ENCODE measurements at places on chromosomes 2 and 18.
A peak's percentile ranks its signal among the peaks of the same experiment; 100 is the strongest.

- no peak for DNase-seq
Measured at GRCh38 chr2:16395601-16396000, 270.0 kb downstream of the CYRIA start.

GRCh38 chr2:81549646-81550045, 1245.1 kb upstream of the LRRTM1 start:
- DNase-seq: no peak

DNA sequence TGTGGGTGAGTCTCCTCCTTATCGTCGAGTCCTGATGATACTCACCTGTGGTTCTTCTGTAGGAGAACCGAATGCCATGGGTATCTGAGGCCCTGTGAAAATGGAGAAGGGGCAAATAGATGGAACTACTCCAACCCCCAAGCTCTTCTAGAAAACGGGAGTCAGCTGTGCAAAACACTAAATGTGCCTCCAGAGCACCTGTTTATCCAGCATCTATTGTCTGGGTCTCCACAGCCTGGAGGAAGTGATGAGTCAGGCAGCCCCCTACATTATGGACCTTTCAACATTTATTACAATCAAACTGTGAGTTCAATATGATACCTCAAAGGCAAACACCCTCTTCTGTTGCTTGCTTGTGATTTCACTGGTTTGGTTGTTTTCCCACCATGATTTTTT, 9.8 kb upstream of the LRRFIP1 start:
- no peak for DNase-seq

GRCh38 chr2:28360058-28360717, 32.5 kb upstream of the FOSL2 start:
- DNase-seq: no peak

DNA sequence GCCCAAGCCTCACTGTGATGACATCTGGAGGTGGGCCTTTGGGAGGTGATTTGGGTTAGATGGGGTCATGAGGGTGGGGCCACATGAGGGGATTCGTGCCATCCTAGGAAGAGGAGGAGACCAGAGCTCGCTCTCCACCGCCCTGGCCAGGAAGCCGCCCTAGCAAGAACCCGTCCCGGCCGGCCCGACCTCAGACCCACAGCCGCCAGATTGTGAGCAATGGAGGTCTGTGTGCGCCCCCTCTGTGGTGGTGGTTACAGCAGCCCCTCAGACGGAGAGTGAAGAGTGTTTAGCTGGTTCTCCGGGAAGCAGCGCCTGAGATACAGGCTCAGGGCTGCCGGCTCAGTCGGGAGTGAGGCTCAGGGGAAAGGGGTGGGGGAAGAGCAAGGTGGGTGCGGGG, 83.3 kb downstream of the RTP5 start:
- no peak for DNase-seq

DNA sequence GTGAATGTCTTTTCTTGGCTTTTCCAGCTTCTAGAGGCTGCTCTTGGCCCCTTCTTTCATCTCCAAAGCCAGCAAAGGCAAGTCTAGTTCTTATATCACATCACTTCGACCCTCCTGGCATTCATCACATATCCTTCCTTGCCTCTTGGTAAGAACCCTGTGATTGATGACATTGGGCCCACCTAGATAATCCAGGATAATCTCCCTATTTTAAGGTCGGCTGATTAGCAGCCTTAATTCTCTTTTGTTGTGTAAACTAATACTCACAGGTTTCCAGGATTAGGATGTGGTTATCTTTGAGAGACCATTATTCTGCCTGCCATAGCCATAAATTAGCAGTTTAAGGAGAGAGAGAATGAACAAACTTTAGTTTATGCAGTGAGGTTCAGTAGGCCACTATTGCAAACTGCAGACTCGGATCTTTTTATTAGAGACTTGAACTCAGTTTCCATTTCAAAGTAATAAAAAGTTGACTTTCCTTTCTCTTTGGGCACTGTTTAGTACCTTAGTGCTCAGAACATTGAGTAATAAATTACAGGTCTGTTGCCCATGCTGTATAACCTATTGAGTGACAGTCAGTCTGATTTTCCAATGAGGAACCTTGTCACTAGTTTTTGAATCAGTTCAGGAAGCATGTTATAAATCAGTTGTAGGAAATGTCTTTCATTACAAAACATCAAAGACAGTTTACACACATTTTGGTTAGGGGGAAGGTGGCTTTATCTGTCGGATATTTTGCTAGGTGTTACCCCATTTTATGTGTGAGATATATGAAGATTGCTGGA, 4.5 kb downstream of the NDUFV2 start:
- DNase-seq: no peak

DNA sequence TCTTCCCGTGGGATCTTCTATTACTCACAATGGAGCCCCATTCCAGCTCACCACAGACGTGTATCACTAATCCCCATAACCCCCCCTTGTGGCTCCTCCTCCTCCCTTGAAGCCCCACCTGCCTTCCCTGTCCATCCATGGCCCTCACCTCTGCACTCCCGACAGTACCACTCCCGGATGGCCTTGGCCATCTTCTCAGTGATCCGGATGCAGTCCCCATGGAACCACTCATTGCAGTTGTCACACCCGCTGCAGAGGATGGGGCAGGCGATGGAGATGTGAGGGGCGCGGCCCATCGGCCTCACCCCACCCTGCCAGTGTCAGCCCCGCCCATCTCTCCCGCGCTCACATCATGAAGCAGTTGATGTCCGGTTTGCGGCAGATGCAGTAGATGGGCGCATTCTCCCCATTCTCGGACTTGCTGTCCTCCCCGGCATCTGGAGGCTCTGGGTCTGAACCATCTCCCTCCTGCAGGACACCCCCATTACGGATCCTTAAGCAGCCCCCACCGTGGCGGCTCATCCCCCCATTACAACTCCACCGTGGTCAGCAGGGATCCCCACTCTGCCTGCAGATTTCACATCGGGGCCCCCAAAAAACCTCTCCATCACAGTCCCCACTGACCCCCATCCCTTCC, 983 bp downstream of the CXXC1 start:
- DNase-seq: no peak

DNA sequence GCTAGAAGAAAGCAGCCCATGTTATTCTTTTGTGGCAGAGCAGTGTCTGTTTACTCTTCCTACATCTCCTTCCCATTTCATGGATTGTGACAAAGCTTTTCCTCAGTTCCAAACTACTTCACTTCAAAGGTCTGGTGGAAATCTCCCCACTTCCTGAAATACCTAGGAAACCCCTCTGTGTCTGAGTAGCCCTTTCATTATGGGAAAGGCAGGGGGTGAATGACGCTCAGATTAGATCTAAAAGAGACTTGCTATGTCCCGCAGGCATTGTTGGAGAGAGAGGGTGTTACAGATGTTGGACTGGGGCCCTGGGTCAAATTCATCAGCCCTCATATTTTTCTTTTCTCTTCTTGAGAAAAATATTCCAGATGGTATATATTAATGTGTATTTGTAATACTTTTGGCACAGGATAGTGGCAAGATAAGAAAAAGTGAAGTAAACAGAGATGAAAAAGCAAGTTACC, 675.0 kb downstream of the IRS1 start:
- no peak for DNase-seq

DNA sequence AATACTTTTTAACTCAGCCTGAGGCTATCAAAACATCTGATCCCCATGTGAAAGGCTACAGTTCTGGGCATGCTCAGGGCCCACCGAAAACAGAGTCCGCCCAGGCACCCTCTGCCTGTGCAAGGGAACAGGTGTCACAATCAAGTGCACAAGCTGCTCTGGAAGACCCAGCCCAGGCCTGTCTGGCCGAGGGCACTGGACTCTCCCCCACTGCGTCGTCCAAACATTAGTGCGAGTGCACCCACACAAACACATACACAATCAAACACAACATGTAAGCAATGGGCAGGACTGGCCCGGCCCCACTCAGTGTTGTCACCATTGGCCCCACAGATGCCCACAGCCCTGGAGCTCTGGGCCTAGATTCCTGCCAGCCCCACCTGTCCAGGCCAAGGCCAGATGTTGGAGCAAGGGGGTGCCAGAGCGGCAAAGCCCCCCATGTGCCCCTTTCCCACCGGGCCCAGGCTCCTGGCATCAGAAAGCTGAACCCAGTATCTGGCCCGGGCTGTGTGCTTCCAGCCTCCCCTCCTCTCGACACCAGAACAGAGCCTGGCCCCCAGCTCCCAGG, 617 bp upstream of the ALPG start:
- no peak for DNase-seq

GRCh38 chr2:57711991-57712390, 334.6 kb upstream of the VRK2 start:
- DNase-seq: peak; percentile 37

DNA sequence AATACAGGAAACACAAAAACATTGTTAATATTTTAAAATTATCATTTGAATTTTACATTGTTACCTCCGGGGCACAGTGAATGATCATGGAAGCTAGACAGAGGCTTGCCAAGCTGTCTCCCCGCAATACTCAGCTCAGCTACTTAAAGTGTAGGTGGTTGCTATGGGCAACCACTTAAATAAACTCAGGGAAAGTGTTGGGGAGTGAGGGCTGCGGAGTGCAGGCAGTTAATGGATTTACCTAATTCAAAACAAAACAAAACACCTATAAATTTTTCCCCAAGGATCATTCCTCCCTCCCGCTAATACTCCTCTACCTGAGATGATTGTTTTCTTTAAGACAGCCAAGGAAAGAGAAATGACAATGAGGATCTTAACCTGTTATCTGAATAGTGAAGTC, 349.5 kb downstream of the TGIF1 start:
- no peak for DNase-seq

DNA sequence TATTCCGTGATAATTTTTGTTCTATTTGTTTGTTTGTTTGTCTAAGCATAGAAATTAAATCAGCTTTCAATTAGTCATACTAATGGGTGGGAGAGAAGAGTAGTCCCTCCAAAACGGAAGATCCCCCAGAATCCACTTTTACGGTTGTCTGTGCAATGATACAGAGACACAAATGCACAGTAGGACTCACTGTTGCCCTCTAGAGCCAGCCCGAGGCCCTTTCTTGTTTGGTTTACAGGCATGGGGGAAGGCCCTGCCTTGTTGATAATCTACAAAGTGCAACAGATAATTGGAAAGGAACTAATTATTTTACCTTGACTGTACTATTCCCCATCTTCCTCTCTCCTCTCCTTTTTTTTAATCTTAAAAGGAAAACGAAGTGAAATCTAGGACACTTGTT, 121.1 kb downstream of the ACOXL start:
- no peak for DNase-seq

DNA sequence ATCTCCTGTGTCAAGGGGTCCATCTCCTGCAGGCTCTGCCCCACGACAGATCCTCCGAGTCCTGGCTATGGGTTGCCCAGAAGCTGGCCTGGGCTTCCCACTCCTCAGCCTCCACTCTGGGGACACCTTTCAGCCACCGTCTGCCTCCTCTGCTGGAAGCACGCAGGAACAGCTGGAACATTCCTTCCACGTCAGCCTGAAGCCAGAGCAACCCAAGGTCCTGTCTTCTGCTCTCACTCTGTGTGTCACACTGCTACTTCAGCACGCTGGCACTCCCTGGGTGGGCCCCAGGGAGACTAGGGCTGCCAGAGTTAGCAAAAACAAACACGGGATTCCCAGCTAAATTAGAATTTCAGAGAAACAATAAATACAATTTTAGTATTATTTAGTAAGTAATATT, 148.8 kb downstream of the HRH4 start:
- no peak for DNase-seq

GRCh38 chr2:118986738-118987137, 44.7 kb downstream of the MARCO start:
- DNase-seq: no peak

GRCh38 chr18:78293540-78293939, 686.1 kb upstream of the SALL3 start:
- DNase-seq: no peak

DNA sequence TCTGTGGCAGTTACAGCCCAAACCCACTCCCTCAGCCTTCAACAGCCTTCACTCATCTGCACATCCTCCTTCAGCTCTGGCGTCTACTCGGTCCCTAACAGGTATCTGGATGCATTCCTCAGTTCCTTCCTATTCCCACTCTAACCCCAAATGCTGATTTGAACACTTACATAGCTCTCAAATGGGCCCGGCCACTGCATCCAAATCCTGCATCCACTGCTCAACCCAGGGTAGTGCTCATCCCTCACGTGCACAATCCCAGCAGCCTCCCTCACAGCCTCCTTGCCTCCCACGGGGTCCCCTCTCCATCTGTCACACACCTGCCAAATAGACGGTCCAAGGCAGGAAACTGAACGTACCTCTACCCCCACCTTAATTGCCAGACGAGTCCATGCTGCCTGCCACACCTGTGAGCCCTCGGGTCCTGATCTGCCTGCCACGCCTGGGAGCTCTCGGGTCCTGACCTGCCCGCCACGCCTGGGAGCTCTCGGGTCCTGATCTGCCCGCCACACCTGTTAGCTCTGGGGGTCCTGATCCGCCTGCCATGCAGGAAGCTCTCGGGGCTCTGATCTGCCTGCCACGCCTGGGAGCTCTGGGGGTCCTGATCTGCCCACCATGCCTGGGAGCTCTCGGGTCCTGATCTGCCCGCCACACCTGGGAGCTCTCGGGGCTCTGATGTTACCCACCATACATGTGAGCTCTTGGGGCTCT, 9.9 kb downstream of the OR6B3 start:
- DNase-seq: no peak

GRCh38 chr2:229297247-229297646, 26.2 kb upstream of the PID1 start:
- no peak for DNase-seq

DNA sequence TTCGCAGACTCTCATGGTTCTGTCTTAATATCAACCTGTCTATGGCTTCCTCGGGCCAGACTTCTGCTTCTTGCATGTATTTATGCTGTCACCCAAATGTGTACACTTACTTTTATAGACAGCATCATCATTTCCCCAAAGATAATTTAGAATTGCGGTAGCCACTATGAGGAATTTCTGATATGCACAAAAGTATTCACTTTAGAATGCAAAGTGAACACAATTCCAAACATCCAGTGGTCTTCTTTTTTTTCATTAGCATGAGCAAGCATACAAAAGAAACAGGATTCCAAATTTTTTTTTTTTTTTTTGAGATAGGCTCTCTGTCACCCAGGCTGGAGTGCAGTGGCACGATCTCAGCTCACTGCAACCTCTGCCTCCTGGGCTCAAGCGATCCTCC, 21.0 kb upstream of the MCFD2 start:
- no peak for DNase-seq

- DNase-seq: no peak
Measured at GRCh38 chr18:62479574-62479973, 43.3 kb upstream of the ZCCHC2 start.

DNA sequence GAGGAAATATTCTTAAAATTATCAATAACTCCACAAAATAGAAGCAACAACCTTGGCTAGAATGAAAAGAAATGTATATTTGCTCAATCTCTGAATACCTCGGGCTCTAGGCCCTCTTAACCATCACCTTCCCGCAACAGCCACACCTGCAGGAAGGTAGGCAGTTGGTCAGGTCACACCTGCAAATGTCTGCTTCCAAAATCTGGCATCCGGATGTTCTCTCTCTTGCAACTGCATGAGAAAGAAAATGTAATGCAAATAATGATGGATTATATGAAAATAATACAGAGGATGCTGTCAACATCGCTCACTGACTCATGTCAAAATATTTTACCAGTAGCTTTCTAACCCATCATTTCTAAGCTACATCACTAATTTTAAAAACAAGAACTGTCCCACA, 148.3 kb downstream of the SATB2 start:
- no peak for DNase-seq

- DNase-seq: no peak
Measured at GRCh38 chr2:106708209-106708608, 177.8 kb downstream of the ST6GAL2 start.

Data from NCI-H2107 (cell line).